ENCODE measurements at places on chromosomes 16 and 17. TPM values are rescaled to one million over a fixed set of nuclear protein-coding genes. Genes with fewer than 3 reads are reported as not detected.

GRCh38 chr16:79188739-79189122 is 411.8 kb downstream of the MAF start:
- DNase-seq = no peak

- no peak for DNase-seq
Measured at GRCh38 chr16:84461413-84462295, 42.8 kb downstream of the MEAK7 start.

GRAPL gene
- total RNA-seq = 10.7 TPM

GRCh38 chr17:9517396-9517795 is 58.2 kb downstream of the STX8 start:
- no peak for DNase-seq

GRCh38 chr17:63927464-63928171 is 4.5 kb downstream of the CD79B start:
- no peak for DNase-seq

DNA sequence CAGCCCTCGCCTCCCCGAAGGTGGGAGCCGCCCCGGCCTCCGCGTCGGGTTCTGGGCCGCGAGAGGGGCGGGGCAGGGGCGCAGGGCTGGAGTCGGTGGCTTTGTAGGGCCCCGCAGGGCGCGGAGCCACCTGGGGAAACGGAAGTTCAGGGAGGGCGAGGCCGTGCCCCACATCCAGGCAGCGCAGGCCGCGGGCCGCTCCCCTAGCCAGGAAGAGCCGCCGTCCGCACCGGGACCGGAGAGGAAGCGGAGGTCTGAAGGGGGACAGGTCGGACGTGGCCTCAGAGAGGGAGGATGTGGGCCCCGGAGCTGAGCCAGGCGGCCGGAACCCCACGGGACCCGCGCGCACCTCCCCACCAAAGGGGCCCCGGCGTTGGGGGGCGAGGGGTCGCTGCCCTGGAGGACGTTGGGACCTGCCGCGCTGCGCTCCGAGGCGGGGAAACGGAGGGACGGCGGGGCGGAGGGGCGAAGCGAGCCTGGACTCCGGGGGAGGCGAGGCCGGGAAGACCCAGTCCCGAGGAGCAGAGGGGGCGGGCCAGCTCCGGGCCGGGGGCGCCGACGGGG is 482 bp upstream of the SLC16A3 start:
- DNase-seq = peak; percentile 92

CYBA gene
- total RNA-seq = 395 TPM

- DNase-seq = no peak
Measured at GRCh38 chr17:42345396-42346073, 42.7 kb downstream of the STAT3 start.

FAM171A2 gene
- total RNA-seq = 0.94 TPM

DNA sequence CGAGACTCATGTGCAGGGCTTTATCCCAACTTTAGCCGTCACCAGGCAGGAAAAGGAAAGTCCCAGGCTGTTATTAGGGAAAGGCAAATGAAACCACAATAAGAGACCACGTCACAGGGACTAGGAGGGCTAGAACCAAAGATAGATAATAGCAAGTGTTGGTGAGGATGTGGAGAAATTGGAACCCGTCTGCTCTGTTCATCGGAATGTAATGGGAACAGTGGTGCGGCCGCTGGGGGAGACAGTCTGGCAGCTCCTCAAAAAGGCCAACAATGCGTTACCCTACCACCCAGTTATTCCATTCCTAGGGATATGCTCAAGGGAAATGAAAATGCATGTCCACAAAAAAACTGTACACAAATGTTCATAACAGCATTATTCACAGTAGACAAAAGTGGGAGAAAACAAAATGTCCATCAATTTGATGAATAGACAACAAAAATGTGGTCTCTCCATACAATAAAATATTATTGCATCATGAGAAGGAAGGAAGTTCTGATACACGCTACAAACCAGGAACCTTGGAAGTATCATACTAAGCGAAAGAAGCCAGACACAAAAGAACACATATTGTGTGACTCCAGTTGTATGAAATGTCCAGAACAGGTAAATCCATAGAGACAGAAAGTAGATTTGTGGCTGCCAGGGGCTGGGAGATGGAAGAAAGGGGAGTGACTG is 19.5 kb upstream of the USP10 start:
- DNase-seq = no peak

MEIOC gene
- 0.28 TPM for total RNA-seq

CACNB1 gene
- total RNA-seq = 9.9 TPM

RNF222 gene
- not detected for total RNA-seq

DNA sequence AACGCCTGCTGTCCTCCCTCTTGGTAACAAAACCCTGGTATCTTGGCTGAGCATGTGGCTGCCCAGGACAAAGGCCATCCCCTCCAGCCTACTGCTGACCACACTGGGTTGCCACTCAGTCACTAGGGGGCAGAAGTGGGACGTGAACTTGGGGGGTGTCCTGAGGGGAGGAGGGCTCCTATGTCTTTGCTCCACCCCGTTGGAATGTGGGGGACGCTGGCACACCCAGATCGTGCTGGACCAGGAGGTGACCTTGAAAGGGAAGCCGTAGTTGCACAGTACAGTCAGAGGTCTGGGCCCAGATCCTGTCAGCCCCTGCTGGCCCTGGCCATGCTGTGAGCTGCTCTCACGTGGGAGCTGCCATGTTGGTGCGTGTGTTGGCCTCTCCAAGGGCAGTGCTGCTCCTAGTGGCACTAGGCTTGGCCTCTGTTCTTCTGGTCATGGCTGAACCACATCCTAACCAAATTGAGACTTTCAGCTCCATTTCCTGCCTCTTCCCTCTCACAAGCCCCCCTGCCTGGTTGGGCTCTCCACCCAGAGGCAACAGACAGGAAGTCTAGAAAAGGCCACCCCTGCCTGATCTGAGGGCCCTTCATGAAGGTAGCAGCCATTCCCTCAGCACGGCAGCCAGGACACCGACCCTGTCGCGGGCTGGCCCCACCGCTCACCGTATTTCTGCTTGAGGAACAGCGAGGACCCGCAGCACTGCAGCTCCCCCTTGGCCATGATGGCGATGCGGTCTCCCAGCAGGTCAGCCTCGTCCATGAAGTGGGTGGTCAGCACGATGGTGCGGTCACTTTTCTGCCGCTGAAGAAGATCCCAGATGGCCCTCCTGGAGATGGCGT is 29.0 kb upstream of the RNPS1 start:
- no peak for DNase-seq

DNA sequence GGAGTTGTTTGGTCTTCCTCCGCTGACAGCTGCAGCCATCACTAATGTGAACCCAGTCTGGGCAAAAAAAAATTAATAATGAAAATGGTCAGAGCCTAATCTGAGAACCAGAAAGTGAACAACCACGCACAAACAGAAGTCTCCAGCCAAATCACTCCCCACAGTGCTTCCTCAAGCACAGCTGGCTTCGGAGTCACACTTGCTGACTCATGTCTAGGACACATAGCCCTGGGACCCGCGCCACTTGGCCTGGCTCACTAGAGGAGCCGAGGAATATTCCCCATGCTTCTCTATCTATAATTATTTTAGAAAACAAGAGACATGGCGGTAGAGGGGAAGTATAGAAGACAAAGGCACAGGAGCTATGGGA is 109.1 kb downstream of the ZFHX3 start:
- DNase-seq = peak; percentile 49

DNA sequence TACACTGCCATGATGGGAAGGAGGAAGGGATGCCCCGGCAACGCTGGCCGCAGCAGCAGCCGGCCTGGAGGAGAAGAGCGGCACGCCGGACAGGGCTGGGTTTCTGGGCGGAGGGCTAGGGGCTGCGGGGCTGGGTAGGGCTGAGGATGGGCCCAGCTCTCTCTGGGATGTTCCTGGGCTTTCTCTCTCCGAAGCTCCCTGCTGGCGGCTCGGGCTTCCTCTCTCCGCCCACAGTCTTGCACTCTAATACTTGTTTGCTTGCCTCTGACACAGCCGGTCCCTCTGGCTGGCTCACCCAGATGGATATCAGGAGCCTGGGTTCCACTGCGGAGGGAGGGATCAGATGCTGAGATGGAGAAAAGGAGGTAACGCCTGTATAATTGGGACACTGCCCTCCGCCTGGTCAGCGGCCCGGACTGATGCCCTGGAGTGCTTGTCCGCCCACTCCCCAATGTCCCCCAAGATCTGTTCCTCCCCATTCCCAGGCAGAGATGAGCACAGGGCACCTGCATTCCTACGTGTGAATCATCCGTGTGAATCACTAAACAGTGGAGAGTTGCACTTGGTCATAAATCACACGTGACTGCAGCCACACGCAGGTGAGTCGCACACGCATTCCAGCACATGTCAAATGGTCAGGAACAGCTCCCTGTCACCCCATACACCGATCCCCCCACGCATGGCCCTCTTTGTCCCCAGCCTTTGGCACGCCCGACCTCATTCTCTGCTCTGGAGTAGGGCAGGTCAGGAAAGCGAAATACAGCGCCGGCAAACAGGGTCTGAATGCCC is at the start of gene ALOXE3:
TSS of gene ALOXE3 (minus strand) at position 535 of the 789 bp plus-strand sequence. CDS start at position 11, 524 bp downstream.
- peak; percentile 70 for DNase-seq

DNA sequence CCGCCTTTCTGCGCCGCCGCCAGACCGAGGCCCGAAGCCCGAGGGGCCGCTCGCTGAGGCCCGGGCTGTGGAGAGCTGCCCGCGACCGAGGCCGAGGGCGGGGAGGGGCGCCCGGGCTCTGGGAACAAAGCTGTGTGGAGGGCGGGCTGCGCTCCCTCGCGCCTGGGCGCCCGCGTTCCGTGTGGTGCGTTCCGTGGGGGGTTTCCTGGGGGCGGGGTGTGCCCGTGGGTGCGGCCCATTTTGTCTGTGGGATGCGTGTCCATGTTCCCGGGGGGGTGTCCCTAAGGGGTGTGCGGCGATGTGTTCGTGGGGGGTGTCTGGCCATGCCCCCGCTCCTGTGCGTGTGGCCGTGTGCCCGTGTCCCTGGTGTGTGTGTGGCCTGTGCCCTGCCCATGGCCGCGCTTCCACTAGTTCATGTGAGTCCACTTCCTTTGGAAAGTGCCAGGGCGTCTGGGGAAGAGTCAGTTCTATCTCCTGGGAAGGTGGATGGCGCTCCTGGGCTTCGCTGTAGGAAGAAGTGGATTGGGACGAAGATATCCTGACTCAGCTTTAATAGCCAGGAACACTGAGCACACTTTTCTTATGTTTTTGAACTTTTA is 520 bp downstream of the JPT2 start:
- peak; percentile 49 for DNase-seq

CDH1 gene
- total RNA-seq = 149 TPM

TRPV2 gene
- total RNA-seq = 18.2 TPM

C16orf86 gene
- total RNA-seq = 6.6 TPM

- DNase-seq = no peak
Measured at GRCh38 chr17:69912805-69913204, 162.2 kb upstream of the KCNJ16 start.

DNA sequence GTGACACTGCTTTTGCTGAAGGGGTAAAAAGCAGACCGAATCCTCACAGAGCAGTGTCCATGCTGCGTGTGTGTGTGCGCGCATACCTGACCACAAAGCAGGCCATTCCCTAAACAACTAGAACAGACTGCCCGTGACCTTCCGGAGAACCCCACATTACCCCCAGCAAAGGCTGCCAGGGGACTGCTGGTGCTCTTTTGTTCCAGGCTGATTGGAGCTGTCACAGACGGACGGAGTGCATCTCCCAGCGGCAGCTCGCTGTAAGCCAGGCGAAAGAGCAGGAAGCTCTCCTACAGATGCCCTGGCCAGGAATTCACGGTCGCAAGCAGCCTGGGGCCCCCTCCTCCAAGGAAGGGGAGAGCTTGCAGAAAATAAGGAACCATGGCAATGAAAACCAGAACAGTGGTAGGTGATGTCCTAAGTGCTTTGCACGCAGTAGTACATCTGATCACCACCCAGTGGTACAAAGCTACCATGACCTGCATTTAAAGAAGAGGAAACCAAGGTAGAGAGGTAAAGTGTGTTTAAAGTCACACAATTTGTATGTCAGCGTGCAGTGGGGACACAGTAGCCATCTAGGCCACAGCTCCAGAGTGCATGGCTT is 153.4 kb upstream of the DYNLRB2 start:
- DNase-seq = peak; percentile 51

MT1A gene
- total RNA-seq = 19.8 TPM

- no peak for DNase-seq
Measured at GRCh38 chr16:12420661-12421209, 383.0 kb downstream of the CPPED1 start.

GRCh38 chr16:47873434-47873833 is 282.4 kb downstream of the ABCC12 start:
- DNase-seq = no peak

DNA sequence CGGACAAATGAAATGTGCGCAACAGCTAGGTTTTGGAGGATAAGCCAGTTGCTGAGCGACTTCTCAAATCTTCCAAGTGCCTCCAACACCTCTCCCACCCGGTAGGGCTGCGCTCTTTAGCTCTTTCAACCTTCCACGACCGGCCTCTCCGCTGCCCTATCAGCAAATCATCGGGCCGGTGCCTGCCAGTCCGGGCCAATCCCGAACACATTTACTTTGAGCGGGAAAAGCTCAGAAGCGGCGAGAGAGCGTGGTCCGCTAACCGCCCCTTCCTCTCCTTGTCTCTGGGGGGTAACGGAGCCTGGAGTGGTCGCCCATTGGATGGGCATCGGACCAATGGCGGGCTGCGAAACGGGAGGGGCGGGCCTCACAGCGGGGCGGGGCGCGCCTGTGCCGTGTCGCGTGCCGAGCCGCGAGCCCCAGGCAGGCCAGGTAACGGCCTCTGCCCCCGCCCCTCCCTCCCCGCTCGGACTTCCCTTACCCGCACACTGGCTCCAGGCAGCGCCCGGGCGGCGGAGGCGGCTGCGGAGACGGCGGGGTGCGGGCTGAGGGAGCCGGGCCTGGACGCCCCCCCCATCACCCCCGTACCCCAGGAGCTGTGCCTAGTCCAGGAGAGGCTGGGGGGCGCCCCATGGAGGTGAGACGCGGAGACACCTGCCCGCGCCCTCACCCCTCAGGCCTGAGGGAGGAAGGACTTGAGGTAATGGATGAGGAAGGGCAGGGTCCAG is at the start of gene MEIOC:
TSS of gene MEIOC (plus strand) at position 486 of the 728 bp plus-strand sequence. CDS start at position 632, 146 bp downstream.
- peak; percentile 78 for DNase-seq

DNA sequence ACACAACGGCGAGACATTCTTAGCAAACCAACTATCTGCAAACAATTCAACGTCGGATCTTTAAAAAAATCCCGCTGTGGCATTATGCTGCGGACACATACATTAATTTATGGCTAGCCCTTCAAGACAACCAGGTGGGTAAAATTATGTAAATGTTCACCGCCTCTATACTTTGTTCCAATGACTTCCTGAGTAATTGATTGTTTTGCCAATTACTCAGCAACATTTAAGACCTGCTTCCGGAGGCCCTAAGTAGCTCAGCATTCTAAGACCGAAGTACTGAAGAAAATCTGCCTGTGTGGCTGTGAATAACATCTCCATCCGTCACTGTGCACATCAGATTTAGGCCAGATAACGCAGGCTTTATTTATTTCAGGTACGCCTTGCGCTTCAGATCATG is 23.3 kb downstream of the QPRT start:
- DNase-seq = no peak

NME1 gene
- 55.9 TPM for total RNA-seq
